ENCODE measurements at places on chromosomes 5 and 9.
A peak's percentile ranks its signal among the peaks of the same experiment; 100 is the strongest.

DNA sequence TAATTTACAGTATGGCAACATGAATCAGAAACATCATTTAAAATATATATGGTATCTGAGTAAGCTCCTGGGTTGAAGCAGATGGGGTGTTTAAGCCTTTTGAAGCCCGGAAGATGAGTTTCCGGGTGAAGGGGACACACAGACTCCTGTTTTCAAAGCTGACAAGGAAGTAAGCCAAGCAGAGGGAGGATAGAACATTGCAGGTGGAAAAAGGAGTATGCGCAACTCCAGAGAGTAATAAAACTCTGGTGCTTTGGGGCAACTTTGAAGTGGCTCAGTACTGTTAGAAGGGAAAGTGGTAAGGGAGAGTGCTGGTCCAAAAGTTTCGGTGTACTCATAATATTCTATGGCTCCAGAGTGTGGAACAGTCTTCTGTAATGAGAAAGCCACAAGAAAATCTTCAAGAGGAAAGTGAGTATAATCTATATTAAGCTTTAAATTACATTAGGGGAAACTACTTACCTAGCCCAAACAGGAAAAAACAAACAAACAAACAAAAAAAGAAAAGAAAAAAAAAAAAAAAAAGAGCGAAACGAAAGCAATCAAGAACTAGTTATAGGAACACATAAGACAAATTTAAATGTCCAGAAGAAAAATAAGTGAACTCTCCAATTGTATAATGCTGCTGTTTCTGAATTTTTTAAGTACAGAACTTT is 2.3 kb upstream of the ST8SIA4 start:
- peak; percentile 62 for DNase-seq

GRCh38 chr9:86902586-86902985 is 44.7 kb downstream of the GAS1 start:
- no peak for DNase-seq

DNA sequence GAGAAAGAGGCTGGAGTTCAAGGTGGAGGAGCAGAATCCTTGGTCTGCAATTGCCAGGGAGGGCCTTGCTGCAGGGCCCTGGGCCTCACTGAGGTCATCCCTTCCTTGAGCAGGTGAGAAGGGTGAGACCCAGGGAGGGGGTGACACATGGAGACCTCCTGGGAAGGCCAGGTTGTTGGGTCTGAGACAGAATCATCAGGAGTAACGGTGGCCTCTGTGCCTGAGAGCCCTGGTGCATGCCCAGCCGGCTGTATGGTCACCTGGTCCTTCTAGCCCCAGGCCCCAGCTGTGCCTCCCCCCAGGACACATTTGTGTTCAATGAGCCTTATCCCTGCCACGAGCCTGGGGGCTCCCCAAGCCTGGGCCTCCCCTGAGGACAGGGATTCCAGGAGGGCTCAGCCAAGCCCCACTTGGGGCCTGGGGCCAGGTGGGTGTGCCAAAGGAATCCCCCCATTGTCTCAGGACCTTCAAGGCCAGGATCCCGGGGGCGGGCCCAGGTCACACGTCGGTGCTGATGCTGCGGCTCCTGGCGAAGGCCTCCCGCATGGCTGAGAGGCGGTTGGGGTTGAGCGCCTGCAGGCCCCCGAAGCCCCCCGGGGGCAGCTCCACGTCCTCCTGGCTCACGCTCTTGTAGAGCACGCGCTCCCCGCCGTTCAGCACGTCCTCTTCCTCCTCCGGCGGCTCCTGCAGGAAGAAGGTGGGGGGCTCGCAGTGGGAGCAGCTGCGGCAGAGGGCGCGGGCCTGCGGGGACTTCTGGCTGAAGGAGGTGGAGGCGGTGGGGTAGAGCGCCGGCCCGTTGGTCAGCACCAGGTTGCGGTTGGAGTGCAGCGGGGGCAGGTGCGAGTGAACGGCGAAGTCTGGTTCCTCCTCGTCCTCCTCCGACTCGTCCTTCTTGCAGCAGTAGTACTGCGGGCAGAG is 30.4 kb downstream of the FAM163B start:
- no peak for DNase-seq

DNA sequence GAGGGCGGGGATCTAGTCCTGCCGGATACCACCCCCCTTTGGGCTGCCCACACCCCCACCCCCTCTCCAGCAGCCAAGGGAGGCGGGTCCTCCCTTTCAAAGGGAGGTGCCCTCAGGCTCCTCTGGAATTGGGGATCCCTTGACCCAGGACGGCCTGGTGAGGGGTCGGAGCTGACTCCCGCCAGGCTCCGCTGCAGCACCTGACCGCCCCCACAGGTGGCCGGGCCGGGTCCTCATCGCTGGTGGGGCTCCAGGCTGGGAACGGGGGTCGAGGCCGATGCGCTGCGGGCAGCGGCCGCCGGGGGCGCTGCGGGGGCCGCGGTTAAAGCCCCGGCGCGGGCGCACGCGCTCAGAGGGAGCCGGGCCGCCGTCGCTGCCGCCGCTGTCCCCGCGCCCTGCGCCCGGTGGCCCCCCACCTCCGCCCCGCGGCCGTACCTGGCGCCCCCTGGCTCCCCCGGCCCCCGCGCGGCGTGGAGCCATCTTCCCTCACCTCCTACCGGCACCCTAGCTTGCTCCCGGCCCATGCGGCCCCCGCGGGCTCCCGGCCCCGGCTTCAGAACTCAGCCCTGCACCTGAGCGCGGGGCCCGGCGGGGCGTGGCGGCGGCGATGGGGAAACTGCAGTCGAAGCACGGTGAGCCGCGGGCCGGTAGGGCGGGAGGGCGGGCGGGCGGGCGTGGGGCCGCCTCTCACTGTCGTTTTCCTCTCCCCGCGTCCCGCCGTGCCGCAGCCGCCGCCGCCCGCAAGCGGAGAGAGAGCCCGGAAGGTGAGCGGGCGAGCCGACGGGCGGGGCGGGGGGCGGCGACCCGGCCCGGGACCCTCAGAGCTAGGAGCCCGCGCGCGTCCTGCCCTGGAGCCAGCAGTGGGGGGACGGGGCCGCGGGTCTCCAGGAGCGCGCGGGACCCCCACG is at the start of gene NKD2:
NKD2 (plus strand) TSS at position 352 of the 908 bp plus-strand sequence; CDS start at position 608, 256 bp downstream.
- DNase-seq, result peak; percentile 48

- no peak for DNase-seq
Observed at GRCh38 chr9:7780261-7780988, 19.2 kb downstream of the DMAC1 start.

- no peak for DNase-seq
Observed at GRCh38 chr9:135787317-135787716, 85.3 kb downstream of the KCNT1 start.

GRCh38 chr9:14893280-14893679 is 16.9 kb downstream of the FREM1 start:
- DNase-seq, result no peak

- no peak for DNase-seq
Observed at GRCh38 chr5:154513669-154514084, 35.6 kb upstream of the HAND1 start.

- no peak for DNase-seq
Observed at GRCh38 chr9:123745451-123745850, 184.5 kb downstream of the DENND1A start.

- DNase-seq, result no peak
Observed at GRCh38 chr5:107634981-107635848, 35.5 kb downstream of the EFNA5 start.

- peak; percentile 17 for DNase-seq
Observed at GRCh38 chr9:76761448-76761847, 2.8 kb upstream of the PCA3 start.

GRCh38 chr5:83767409-83767992 is 46.8 kb upstream of the HAPLN1 start:
- no peak for DNase-seq

DNA sequence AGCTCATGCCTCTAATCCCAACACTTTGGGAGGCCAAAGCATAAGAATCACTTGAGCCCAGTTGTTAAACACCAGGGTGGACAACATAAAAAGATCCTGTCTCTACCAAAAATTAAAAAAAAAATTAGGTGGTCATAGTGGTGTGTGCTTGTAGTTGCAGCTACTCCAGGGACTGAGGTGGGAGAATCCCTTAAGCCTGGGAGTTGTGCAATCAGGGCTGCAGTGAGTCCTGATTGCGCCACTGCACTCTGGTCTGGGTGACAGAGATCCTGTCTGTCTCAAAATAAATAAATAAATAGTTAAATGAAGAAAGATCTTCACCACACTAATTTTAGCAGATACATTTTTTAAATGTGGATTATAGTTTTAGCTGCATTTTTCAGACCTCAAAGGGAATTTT is 433.2 kb downstream of the MAT2B start:
- DNase-seq, result peak; percentile 32

- no peak for DNase-seq
Observed at GRCh38 chr9:96871176-96871575, 16.9 kb upstream of the ZNF782 start.

DNA sequence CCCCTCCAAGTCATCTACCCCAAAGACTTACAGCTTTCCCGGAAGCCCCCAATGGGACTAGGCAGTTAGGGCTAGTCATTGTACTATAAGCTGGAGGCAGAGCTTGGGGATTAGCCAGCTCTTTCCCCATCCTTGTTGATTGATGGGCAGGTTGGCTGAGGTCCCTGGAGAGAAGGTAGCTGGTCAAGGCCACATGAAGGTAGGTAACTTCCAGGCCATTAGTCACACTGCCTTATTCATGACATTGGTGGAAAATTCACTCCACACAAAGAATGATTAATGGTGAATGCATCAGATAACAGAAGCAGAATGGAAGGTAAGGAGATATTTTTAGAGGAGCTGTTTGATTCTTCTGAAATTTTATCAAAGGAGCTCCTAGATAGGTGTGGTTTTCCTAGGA is 49.5 kb upstream of the TGFBR1 start:
- DNase-seq, result no peak

DNA sequence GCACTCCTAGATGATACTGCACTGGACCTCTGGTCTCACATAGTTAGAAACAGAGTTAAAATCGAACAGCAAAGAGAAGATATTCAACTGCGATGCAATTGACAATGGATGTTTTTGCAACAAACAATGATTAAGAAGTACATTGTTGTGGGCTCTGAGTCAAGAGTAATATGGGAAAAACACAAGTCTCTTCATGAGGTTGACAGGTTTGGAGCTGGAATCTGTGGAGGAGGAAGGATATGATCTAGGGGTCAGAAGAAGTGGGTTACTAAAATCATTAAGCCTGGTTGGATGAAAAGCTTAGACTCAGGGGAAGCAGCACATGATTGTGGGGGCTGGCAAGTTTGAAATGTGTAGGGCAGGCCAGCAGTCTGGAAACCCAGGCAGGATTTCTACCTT is 53.1 kb downstream of the PDCD1LG2 start:
- DNase-seq, result no peak
